ENCODE measurements at places on chromosomes 5 and 9.

DNA sequence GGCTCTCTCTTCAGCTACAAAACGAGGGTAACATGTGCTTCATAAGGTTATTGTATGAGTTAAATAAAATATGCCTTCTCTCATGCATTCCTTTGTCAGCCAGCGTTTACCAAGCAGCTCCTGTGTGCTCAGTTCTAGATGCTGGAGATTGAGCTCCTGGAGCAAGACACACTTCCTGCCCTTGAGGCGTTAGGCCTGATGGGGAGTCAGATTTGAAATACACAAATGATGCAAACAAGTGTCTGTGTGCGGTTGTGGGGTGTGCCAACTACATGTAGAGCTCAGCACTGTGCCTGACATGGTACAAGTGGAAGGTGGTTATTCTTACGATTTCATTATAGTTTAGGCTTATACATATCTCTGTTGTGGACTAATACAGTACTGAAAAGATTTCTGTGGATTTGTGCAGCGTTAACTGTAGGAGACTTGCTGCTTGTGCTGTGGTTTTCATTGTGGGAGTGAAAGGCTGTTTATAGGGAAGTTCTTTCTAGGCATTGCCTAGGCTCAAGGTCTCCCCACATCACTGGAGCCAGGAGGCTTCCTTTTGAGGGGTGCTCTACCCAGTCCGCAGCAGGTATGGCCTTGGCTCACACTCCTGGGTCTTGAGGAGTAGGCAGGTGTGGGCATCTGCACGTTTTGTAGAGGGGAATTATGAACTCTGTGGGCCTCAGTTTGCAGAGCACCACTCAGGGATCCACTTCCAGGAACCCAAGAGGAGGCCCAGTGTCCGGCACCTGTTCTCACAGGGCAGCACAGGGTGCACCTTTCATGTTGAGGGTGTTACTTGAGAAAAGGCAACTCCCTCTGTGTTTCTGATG is 39.8 kb upstream of the ANGPTL2 start:
- DNase-seq = no peak

DNA sequence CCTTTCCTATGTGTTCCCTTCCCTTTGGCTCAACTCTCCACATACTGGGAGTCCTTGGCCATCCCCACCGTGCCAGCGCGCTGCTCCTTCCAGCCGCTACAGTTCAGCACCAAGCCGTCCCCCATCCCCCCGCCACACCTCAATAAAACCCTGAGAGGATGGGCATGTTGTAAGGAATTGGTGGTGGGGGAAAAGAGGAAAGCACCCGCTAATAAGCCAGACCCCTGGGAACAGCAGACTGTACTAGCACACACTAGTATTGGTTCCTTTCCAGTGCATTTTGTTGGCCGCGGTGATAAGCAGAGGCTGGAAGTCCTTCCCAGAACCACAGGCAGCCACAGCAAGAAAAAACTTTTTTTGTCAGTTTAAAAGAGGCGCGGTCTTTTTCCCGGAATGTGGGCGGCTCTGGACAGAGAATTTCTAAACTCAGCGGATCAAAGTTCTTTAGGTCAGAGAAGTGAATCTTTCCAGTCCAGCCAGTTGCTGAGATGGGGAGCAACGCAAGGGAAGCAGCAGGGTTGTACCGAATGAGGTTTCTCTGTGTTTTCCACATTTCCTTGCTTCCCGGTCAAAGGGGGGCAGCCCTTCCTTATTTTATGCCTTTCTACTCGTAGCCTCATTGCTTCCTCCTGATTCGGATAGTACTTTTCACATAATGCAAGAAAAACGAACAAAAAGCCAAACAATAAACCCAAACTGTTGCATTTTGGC is 2.1 kb downstream of the CHSY3 start:
- DNase-seq = no peak

GRCh38 chr5:153753645-153754432 is 263.4 kb downstream of the GRIA1 start:
- no peak for DNase-seq

- DNase-seq = no peak
These were observed 376.2 kb downstream of the IRX2 start for GRCh38 chr5:2375291-2375690.

DNA sequence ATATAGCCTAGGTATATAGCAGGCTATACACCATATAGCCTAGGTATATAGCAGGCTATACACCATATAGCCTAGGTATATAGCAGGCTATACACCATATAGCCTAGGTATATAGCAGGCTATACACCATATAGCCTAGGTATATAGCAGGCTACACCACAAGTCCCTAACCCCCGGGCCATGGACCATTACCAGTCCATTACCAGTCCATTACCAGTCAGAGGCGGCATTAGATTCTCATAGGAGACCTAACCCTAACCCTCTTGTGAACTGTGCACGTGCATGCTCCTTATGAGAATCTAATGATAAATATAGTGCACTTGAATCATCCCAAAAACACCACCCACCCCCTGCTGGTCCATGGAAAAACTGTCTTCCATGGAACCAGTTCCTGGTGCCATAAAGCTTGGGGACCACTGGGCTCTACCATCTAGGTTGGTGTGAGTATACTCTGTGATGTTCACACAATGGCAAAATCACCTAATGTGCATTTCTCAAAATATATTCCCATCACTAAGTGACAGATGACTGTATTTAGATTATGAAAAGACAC is 4.7 kb downstream of the PLIN2 start:
- no peak for DNase-seq

DNA sequence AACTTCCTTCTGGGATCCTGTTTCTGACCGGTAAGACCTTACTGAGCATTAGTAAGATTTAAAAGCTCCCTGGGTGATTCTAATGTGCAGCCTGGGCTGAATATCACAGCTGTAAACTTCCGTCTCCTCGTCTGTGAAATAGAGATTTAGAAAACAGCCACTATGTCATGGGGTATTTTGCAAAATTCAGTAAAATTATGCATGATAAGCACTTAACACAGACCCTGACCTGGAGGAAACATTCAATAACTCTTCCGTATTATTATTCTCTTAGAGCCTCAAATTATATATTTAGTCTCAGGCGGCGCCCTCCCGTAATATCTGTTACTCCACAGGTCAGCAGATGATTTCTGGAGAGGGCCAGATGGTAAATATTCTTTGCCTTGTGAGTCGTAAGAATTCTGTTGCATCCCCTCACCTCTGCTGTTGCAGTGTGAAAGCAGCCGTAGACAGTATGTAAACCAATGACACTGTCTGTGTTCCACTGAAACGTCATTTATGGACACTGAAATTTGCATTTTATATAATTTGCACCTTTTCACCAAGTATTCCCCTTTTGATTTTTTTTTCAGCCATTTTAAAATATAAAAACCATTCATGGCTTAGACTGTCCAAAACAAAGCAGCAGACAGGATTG is 39.2 kb upstream of the RARS1 start:
- DNase-seq = no peak

DNA sequence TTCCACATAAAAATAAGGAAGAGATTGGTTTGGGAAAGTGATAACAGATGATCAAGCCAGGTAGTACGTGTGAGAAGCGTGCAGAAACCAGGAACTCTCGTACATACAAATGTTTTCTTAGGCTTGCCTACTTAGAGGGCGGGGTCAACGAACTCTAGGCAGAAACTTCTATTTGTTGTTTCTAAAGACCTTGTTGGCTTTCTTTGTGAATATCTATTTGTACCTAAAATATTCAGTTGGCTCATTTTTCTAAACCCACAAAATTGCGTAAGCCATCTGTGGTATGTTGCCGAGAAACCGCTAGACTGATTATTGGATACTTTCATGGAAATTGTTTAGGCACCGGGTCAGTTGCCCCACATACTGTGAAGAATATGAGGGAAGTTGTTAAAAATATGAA is 458.5 kb downstream of the MAT2B start:
- DNase-seq = no peak

GRCh38 chr5:65041296-65042158 is 272.8 kb downstream of the CWC27 start:
- DNase-seq = no peak

DNA sequence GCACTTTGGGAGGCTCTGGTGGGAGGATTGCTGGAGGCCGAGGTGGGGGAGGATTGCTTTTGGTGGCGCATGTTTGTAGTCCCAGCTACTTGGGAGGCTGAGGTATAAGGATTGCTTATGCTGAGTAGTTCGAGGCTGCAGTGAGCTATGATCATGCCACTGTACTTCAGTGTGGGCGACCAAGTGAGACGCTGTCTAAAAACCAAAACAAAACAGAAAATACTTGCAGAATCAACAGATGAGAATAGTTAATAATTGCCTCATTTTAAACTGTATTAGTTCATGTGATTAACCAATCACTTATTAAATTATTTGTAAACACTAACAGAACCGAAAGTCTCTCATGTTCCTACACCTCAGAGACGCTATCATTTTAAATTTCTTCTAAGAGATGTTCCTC is 118.1 kb downstream of the CCDC171 start:
- no peak for DNase-seq

GRCh38 chr9:1521547-1521946 is 471.4 kb downstream of the DMRT2 start:
- no peak for DNase-seq

DNA sequence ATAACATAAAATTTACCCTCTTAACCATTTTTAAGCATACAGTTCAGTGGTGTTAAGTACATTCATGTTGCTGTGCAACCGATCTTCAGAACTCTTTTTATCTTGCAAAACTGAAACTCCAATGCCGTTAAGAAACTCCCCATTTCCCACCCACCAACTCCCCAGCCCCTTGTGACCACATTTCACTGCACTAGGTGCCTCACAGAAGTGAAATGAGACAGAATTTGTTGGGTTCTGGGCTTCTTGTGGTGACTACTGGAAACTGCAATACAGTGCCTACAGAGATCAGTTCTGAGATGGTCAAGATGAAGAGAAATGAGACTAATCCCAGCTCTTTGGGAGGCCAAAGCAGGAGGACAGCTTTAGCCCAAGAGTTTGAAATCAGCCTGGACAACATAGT is 202.1 kb upstream of the SLC30A5 start:
- peak; percentile 34 for DNase-seq

- DNase-seq = no peak
These were observed 54.1 kb downstream of the ARHGEF37 start for GRCh38 chr5:149635394-149635793.

- no peak for DNase-seq
These were observed 292.8 kb downstream of the ARHGEF28 start for GRCh38 chr5:73918791-73919221.

- DNase-seq = no peak
These were observed 296.1 kb downstream of the YTHDC2 start for GRCh38 chr5:113809626-113810025.

DNA sequence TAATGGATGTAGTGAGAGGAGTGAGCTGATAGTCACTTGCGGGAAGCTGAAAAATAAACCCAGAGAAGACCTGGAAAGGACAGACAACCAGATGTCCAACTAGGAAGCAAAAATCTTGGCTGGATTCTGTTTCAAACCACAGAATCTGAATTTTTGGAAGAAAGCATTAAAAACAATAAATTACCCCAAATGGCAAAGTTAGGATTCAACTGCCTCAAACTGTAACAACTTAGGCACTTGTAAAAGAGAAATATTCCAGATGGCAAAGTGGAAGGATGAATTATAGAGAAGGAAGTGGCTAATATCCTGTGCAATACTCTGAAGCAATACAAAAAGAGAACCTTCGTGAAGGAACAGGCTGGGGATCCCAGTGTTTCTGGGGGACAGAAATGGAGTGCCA is 46.8 kb upstream of the SLIT3 start:
- no peak for DNase-seq

- no peak for DNase-seq
These were observed 91.8 kb upstream of the ADRA1B start for GRCh38 chr5:159824188-159825161.

DNA sequence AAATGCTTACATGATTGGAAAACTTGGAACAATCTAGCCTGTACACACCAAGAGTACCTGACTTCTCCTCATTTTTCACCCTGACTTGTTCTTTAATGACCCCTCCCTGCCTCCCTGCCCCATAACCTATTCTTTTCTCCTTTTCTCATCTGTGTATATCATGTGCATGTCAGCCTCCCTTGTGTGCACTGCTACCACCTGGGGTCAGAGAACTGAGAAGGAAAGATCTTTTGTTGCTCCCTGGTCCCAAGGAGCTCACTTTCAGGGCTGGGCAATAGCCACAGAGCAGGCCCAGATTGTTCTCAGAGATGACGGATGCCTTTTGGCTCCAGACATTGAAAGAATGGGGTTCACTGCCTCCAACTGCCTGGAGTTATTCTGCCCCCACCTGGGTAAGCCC is 5.1 kb downstream of the MAP1B start:
- no peak for DNase-seq

- no peak for DNase-seq
These were observed 188.9 kb downstream of the SPOCK1 start for GRCh38 chr5:137310051-137310730.

- no peak for DNase-seq
These were observed 60.0 kb downstream of the PAM start for GRCh38 chr5:102815084-102815483.

GRCh38 chr5:33848554-33848953 is 43.2 kb downstream of the ADAMTS12 start:
- no peak for DNase-seq

- DNase-seq = no peak
These were observed 182.8 kb upstream of the TARS1 start for GRCh38 chr5:33257807-33258429.

DNA sequence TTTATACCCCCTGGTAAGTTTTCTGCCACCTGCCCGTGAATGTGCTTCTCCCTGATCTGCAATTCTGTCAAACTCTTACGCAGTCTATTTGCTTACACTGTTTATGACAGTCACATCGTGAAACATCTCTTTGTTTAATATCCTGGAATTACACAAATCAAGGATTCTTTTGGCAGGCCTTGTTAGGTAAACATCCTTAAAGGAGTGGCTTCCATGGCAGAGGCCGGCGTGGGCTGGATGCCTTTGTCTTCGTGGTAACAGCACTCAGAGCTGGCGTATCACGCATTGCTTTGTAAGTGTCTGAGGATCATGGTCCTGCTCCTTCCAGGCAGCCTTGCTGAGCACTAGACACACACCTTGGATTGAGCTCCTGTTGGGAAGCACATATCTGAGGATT is 145.7 kb downstream of the IRX1 start:
- DNase-seq = no peak

Data from naive thymus-derived CD8-positive, alpha-beta T cell (primary cell).